ENCODE measurements at places on chromosomes 12 and 14.

GRCh38 chr12:21815306-21816062 is 41.0 kb upstream of the KCNJ8 start:
- no peak for DNase-seq

DNA sequence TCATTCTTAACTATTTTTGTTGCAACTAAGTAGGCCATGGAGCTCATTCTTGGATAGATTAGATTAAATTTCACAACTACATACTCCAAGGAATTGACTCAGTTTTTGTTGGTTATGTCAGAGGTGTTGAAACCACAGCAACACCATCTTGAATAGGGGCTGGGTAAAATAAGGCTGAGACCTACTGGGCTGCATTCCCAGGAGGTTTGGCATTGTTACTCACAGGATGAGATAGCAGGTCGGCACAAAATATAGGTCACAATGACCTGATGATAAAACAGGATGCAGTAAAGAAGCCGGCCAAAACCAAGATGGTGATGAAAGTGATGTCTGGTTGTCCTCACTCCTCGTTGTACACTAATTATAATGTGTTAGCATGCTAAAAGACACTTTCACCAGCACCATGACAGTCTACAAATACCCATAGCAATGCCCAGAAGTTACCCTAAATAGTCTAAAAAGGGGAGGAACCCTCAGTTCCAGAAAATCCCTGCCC is 20.9 kb downstream of the DMAC2L start:
- peak; percentile 92 for DNase-seq

GRCh38 chr12:105748806-105749600 is 389.8 kb downstream of the NUAK1 start:
- peak; percentile 76 for DNase-seq

GRCh38 chr14:35365130-35366055 is 39.2 kb downstream of the NFKBIA start:
- DNase-seq, result peak; percentile 69

- DNase-seq, result no peak
Observed at GRCh38 chr12:123035841-123036240, 55.4 kb downstream of the ARL6IP4 start.

DNA sequence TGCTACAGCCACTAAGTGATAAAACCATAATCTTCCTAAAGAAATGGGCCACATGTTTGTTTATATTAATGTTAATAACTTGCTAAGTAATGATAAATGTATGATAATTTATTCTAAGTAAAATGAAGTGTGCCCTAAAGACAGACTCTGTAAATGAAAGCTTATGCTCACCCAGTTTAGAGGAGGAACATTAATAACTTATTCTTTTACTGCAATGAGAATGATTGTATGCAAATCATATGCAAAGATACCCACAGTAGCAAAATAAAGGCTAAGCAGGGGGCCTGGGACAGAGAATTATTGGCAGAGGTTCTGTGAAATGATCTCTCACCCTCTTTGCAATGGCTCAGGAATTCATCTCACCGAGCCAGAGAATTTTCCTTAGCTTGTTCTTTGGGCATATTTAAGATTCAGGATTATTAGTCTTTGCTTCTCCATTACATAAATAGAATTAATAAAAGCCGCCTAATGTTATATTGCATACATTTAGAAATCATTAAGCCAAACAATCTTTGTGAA is 75.9 kb downstream of the TMEM132D start:
- DNase-seq, result no peak

GRCh38 chr14:88835661-88836060 is 11.2 kb downstream of the TTC8 start:
- no peak for DNase-seq

DNA sequence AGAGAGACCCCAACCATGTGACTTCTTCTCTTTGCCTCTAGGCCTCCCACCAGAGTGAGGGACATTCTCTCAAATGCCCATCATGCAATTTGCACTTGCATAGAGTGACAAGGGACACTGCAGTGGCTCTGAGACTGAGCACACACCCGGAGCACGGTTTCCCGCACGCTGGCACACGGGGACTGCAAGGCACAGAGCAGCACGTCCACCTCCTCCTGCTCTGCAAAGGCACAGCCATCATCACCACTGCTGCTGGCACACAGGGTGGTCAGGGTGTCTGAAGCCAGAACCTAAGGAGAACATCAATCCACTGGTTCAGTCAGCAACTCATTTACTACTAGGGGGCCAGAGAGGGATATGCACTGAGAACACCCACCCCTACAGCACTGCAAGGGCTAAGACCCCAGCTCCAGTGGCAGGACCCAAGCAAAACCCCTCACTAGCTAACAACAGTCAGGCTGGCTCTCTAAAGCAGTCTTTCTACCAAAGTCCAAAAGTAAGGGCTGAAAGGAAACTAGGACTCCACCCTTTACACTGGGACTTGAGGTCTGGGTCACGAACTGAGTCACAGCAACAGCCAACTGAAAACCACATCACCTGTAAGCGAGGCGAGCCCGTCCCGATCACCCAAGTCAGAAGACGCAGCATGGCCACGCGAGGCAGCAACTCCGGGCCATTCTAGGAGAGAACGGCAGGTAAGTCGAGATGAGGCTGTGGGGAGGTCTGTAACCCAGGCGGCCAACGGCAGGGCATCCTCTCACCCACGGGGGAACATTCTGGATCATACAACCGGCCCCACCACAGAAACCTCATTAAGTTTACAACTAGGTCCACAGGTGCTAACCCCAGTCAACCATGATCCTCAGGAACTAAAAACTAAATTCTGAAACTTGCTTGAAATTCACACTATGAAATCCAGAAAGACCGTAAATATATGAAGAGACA is 37.9 kb downstream of the GCN1 start:
- no peak for DNase-seq

- no peak for DNase-seq
Observed at GRCh38 chr12:104044158-104044557, 5.8 kb downstream of the GLT8D2 start.

DNA sequence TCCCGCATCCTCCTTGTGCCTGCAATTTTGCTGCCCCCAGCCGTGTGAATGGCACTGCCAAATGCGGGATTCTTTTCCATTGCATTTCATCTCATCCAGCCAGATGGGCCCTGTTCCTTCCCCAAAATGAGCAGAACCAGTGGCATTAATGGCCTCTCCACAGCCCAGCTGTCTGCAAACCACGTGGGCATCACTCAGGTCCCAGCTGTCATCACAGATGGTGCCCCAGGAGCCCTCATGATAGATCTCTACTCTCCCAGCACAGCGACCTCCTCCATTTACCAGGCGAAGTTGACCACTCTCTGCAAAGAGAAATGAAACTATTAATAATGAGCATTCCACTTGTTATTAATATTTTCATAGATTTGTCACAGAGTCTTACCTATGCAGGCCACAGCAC is 17.1 kb downstream of the CD163 start:
- no peak for DNase-seq

- no peak for DNase-seq
Observed at GRCh38 chr12:113469949-113470743, 1.5 kb downstream of the LHX5 start.

GRCh38 chr12:100356644-100357223 is at the start of gene SLC17A8:
Gene SLC17A8 (plus strand): TSS chr12:100357074. CDS start chr12:100357392, 318 bp downstream.
- DNase-seq, result no peak

DNA sequence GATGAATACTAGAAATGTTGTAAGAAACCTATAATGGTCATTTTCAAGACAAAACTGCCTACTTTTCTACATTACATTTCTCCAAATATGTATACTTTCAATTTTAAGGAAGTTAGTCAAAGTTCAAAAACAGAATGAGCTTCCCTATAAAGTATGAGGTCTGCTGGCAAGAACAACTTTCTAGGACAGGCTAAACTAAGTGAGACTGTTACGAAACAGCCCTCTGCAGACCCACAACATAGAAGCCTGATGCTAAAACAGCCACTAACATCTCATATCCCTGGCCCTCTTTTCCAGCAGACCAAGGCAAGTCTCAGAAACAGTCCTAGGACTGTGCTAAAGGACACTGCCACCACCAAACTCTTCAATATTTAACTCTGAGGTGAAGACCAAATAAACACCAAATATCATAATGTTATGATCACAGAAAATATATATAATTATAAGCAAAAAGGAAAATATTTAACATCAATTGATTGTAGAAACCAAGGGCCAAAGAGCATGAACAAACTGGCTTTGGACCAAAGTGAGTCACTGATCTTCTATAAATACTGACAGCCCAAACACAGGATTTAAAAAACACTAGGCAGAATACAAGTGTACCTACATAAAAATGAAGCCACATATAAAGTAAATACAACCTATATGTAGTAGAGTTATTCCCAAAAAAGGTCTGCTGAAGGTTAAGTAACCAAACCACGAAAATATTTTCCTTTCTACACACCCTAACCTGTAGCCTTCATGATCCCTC is 27.7 kb downstream of the PPP4R3A start:
- DNase-seq, result no peak

DNA sequence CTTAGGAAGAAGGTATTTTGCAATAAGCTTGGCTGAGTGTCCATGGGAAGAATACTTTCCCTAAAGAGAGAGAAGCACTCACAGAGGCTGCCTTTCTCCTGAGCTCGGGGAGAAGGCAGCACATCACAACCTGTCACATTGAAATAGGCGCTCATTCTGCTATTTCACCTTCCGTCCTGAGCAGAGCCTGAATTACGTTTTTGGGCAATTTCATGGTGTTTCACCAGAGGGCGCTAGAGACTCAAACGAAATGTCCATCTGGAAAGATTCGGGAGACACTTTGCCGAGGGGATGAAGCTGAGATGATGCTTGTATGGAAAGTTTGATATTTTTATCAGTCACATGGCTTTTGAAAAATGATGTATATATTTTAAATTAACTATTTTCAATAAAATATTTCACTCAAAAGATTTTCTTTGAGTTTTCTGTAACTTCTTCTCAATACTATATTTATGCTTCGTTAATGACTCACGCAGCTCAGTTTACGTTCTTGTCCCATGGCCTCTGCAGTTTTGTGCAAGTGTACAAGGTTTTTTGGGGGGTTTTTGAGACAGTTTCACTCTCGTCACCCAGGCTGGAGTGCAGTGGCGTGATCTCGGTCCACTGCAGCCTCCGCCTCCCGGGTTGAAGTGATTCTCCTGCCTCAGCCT is 17.4 kb upstream of the B4GALNT3 start:
- peak; percentile 40 for DNase-seq

DNA sequence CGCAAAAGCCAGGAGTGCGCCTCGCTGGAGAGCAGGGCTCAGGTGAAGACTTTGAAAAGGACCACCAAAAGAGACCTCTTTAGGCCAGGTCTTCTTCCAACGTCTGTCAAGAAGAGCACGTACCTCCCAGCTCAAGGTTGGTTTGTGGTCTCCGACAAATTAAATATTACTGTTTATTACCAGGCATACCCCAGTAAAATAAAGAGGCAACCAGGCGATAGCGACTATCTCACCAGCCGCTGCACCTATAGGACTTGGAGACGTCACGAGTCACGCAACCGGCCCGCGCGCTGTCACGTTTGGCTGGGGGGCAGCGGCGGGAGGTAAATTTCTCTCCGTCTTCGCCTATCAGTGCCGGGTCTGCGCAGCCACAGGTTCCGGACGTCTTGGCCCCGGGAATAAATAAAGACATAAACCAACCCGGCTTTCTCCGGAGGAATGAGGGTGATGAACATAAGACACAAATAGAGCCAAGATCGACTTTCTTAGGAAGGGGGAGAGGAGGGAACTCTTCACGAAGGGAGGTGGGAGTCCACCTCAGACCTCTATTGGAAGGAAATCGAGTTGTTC is 2.0 kb upstream of the TBX5 start:
- DNase-seq, result no peak

- no peak for DNase-seq
Observed at GRCh38 chr14:67622675-67623074, 3.0 kb downstream of the ARG2 start.

GRCh38 chr12:101490286-101490920 is 15.3 kb downstream of the SPIC start:
- DNase-seq, result no peak

DNA sequence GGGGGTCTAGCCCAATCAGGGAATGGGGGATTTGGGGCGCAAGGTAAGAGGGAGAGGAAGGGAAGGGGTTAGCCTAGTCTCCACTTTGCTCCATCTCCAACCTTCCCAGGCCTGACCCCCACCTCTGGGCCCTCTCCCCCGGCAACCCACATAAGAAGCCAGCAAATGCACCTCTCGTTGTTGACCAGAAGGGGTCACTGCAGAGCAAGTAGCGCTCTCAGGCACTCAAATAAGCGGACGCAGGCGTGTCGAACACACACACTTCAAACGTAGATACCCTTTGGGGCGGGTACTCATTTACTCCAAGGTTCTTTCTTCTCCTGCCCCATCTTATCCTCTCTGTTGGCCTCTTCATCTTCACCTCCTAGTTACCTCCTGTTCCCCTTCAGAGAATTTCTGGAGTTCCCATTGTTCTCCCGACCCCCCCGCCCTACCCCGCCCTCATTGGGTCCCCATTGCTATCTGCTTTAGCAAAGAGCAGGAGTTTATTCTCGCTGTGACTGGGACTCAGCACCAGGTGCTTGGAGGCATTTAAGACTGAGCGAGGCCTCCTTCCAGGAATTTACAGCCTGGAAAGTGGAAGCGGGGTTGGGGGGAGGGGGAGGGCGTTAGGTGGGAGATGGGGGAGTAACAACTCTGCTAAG is 1.5 kb upstream of the SRRM4 start:
- no peak for DNase-seq

- no peak for DNase-seq
Observed at GRCh38 chr14:105666420-105666819, 140.0 kb downstream of the TMEM121 start.

DNA sequence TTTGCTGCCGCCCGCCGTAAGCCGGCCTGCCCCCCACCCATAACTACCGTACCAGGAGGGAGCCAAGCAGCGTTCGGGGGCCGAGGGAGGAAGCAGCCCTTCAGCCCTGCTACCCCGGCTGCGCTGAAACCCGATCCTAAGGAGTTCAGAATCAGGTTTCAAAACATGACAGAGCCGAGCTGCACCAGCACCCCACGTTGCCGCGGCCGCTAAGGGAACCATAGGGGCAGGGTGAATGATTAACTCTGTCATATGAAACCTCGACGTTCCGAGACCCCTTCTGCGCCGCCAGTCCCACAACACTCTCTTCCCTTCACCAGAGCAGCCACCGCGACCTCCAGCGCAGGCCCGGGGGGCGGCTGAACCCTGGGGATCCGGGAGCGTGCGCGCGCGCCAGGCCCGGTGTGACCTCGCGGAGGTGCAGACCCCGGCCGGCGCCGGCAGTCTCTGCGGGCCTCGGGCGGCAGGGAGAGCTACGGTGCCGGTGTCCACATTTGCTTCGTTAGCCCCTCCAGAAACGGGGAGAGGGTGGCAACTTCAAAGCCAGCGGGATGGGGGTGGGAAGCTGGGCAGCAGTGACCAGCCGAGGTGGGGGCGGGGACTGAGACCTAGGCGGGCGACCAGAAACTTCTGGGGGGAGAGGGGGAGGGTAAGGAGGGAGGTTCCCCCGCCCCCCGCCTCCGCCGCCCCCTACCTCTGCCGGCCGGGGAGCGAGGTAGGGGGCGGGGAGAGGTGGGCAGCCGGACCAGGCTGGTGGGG is 1.6 kb downstream of the SIX4 start:
- peak; percentile 19 for DNase-seq

GRCh38 chr14:33194551-33194950 is 255.9 kb downstream of the NPAS3 start:
- no peak for DNase-seq

- no peak for DNase-seq
Observed at GRCh38 chr12:71158361-71158882, 623 bp upstream of the TSPAN8 start.

All from uterus (tissue), 4 donors.